ENCODE measurements at places on chromosomes 13 and 19.

GRCh38 chr13:32205431-32206096 is 109.6 kb downstream of the ZAR1L start:
- DNase-seq, result no peak

DNA sequence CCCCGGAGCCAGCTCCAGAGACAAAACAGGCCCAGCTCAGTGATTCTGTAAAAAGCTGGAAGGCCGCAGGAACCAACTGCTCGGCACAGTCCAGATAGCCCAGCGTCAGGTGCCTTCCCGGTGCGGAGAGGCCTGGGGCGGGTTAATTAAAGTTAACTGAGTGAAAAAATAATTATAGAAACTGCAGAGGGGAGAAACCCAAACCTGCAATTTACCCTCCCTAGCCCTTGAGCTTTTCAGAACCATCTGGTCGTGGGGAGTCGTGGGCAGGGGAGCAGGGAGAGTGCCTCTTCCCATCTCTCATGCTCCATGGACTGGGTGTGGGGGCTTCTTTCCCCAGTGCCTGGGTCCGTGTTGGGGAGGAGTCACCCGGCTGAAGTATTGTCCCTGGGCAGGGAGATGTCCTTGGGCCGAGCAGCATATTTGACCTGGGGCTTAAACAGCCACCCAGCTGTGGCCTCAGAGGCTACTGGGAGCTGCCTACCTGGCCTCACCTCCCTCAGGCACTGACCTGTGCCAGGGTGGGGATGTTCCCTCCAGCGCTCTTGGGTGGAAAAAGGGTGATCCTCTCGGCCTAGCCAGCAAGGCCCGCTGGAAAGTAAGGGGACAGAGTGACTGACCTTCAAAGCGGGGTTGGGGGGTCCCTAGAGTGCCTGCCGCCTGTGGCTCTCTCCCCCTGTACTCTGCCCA is 65.9 kb downstream of the CHST8 start:
- no peak for DNase-seq

- peak; percentile 60 for DNase-seq
These were observed at the start of gene USP12 for GRCh38 chr13:27171244-27171826. Gene USP12 (minus strand): TSS chr13:27171811. CDS start chr13:27171639, 172 bp downstream.

GRCh38 chr13:40786568-40786996 is 2.8 kb upstream of the SLC25A15 start:
- no peak for DNase-seq

DNA sequence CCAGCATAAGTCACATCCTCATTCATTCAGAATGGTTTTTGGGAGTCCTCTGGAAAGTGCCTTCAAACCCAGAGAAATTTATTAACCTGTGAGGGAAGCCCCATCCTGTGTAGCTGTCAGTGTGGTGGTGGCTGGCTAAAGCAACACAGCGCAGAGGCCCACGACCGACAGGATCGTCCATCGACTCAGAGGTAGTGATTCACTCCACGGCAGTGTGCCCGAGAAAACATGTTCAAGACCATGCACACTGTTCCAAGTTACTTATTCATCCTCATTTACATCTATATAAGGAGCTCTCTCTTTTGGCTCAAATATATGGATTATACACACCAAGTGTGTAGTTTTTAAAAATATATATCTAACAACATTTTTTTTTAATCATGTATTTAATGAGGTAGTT is 96.3 kb upstream of the SLC15A1 start:
- no peak for DNase-seq

DNA sequence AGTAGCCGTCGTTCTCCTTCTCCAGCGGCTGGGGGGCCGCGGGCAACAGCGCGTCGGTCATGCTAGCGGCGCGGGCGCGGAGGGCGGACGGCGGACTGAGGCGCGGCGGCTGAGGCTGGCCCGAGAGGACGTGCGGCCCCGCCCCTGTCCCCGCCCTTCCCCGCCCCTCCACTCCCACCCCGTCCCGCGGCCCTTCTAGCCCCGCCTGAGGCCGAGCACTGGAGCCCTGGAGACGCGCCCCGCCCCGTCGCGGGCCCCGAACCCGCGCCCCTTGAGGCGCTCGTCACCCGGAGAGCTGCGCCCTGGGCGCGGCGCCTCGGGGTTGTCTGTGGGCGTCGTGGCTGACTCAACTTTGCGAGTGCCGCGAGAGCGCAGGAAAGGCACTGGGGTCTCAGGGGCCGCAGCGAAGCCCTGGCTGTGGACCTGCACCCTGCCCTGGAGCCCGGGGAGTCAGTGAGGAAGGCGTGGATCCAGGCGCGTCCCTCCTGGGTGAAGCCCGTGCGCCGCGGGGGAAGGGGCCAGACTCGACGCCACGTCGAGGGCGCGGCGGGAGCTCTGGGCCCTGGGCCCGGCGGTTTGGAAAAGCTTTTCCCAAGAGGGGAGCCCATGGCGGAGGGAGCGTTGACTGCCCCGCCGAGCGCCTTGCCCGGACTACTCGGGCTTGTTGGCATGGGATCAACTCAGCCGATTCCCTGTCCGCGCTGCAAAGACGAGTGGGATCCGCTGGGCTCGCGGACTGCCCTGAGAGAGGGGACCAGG is at the start of gene RHPN2:
Gene RHPN2, minus strand, starts transcription at position 97 of the 759 bp plus-strand sequence. Its CDS starts 36 bp downstream, at position 61.
- peak; percentile 41 for DNase-seq

DNA sequence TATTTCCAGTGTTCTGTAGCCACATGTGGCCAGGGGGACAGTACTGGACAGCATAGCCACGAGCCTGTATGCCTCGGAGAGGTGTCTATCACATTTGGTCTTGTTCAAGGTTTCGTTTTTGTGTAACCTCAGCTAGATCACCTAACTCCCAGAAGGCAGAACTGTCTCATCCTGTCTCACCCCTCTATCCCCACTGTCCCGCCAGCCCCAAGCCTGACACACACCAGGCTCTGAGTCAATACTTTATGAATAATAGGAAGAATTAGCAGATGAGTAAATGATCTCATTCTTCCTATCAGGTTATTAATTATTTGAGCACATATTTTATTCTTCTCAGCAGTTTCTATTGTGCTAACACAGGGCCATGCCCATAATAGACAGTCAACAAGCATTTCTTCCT is 132.2 kb downstream of the NUFIP1 start:
- DNase-seq, result no peak

DNA sequence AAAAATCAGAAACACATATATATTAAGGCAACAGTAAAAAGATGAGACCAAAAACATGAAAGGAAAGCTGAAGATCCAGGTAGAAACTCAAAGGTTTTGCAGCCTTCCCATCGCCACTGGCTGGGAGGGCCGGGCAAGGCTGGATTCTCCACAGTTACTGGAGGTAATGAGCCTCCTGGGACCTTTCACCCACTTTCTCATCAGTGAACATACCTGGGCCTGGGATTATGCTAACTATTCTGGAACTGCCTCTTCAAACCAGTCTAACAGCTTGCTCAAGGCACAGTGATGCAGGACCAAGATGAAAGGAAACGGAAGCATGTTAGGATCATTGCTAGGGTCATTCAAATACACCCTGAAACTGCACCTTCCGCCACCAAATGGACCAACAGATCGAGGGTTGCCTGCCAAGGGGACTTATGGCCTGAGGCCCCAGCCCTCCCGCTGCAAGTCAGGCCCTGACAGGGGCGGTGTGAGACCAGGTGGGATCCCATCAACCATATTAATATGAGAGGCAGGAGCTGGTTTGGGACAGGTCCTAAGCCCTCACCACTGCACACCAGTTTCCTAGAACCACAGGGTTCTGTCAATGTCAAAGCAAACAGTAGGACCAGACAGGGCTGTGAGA is 28.4 kb upstream of the ATP12A start:
- DNase-seq, result no peak

GRCh38 chr13:100461309-100462030 is 127.1 kb downstream of the GGACT start:
- DNase-seq, result no peak

GRCh38 chr19:42423462-42424344 is 3.5 kb downstream of the LIPE start:
- peak; percentile 92 for DNase-seq

GRCh38 chr19:54928299-54928698 is 19.0 kb downstream of the NLRP7 start:
- no peak for DNase-seq

DNA sequence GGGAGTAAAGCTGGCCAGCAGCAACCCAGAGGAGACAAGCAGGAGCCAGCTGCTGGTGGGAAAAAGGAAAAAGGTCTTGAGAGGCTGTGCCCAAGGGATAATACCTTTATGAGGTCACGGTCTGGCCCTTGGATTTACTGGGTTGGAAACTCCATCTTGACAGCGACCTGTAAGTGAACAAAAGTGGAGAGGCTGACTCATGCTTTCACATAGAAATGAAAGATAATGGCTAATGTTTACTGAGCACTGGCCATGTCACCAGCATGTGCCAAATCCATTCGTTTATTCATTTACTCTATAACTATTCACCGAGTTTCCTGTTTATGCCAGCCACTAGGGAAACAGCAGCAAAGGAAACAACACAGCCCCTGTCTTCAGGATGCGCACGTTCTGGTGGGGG is 4.7 kb downstream of the VRK3 start:
- no peak for DNase-seq

- no peak for DNase-seq
These were observed 280.8 kb downstream of the ABCC4 start for GRCh38 chr13:95020298-95020987.

- peak; percentile 9 for DNase-seq
These were observed 55.0 kb downstream of the ZIC5 start for GRCh38 chr13:99916366-99917103.

DNA sequence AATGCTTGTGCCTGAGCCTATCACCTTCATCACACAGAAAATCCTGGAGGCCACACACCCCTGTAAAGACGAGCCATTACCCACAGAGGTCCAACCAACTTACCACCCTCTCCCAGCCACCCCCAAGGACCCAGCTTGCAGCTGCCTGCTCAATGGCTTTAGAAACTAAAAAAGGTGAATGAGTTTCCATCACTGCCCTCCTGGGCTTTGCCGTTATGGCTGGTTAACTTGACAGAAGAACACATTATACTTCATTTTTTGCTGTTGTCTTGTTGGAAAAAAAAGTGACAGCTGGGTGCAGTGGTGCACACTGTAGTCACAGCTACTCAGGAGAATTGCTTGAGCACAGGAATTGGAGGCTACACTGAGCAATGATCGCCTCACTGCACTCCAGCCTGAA is 17.4 kb upstream of the FEM1A start:
- no peak for DNase-seq

DNA sequence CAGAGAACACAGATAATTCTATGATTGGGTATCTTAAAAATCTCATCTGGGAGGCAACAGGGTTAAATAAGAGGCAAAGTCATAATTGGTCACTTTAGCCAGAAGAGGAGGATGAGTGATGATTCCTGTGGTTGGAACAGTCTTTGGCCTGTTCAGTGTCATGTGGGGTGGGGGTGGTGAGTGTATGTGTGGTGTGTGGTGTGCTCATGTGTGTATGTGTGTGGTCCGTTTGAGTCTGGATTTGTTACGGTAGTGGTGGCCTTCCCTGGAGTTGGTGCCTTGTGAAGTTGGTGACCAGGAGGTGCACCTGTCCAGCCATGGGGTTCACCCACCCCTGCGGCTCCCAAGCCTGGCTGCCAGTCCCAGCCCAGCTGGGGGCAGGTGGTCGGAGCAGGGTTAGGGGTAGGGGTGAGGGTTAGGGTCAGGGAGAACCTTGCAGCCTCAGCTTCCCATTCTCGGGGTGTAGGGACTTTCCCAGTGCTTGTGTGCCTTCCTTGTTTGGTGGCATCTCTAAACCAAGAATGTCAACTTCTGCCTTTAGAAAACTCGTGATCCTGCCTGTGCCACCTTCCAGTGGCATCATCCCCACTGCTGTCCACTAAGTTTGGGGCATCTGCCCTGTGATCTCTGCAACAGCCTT is 97.5 kb downstream of the RAB20 start:
- DNase-seq, result no peak

GRCh38 chr19:3054972-3055740 is 7.1 kb downstream of the TLE5 start:
- no peak for DNase-seq

DNA sequence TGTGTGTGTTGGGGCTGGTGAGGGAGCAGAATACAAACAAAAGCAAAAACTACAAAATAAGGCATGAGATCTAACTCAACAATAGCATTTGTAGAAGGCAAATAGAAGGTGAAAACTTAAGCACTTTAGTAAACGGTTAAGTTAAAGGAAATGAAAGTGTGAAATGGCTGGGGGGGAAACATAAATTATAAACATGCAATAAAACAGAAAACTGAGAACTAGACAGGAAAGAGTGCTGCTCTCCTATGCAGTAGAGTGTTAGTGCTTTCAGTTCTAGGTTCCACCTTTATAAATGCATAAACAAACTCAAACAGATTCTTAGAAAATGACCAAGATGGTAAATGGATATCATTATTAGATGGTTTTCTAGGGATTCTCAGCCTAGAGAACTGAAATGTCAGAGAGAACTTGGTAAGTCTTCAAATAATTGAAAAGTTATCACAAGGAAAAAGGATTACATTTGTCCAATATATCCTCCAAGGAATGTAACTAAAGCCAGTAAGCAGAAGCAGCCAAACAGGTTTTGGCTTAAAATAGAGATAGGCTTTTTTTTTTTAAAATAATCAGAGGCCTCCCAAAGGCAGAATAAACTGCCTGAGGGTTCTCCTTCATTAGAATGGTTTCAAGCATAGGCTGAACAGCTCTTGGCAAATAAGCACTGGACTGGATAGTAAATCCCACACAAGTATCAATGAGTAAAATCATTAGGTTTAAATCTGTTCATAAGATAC is 23.3 kb downstream of the RBM26 start:
- DNase-seq, result no peak

DNA sequence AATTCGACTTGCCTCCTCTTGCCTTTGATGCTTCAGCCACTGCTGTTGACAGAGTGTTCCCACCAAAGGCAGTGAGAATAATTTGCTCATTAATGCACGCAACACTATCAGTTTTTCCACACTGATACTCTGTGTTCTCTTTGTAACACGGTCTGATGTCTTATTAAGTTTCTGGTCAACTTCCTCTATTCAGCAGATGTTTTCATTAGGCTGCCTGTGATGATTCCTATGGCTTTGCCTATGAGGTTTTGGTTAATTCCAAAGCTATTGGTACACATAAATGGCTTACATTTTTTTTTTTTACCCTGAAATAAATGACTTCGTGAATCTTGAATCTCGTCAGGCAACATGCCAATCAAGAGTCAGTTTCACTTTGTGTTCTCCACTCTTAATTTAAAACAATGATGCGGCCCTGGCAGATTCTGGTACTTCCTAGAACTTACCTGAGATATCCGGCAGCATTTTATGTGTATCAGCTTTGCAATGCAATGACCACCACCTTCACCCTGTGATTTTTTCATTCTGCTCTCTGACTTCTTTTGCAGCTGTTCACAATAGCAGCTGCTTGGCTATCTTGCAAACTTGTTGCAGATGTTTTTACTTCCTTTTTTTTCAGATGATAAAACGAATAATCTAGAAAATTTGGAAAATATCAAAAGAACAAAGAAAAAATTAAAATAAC is 27.5 kb upstream of the KL start:
- no peak for DNase-seq

GRCh38 chr19:40507892-40508291 is 41.1 kb downstream of the SPTBN4 start:
- DNase-seq, result no peak

DNA sequence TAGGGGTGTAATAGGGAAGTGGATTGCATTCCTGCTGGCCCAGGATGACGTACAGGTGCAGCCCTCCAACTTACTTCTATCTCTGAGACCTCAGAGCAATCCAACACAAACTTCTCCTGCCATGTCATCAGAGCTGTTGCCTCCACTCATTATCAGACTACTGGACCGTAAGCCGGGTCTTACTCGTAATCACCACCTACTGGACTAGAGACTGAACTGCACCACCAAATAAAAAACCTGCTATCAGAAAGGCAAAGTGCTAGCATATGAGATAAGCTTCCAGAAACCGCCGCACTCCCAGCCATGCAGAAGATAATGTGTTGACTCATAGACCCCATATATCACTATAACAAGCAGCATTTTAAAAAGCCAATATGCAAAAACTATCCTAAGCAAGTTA is 102.0 kb downstream of the SLITRK1 start:
- DNase-seq, result no peak

All from activated CD4-positive, alpha-beta T cell treated with anti-CD3 and anti-CD28 coated beads for 4 hours (primary cell).